ENCODE measurements at places on chromosomes 16 and 17.

DNA sequence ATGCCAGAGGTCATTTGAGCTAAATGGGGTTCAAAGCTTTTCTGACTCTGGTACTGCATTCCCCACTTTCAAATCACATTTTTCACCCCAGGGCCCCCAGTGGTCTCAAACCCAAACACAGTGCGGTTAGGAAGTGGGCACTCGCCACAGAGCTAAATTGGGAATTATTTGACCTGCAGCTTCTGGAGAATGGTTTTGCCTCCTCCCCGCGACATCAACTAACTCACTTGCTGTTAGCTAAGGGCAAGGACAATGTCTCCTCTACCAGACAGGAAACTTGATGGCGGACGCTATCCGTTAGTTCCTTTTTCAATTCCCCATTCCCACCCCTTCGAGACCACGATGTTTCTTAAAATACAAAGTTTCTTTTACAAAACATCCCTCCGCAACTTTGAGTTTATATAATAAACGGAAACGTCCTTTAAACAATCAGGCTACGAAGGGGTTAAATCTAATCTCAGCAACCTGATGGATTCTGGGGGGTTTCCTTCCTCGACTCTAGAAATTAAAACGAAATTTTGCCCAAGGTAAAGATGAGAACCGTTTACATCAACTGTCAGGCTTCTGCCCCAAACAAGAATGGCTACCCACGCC is 500 bp upstream of the KAT7 start:
- no peak for DNase-seq

DNA sequence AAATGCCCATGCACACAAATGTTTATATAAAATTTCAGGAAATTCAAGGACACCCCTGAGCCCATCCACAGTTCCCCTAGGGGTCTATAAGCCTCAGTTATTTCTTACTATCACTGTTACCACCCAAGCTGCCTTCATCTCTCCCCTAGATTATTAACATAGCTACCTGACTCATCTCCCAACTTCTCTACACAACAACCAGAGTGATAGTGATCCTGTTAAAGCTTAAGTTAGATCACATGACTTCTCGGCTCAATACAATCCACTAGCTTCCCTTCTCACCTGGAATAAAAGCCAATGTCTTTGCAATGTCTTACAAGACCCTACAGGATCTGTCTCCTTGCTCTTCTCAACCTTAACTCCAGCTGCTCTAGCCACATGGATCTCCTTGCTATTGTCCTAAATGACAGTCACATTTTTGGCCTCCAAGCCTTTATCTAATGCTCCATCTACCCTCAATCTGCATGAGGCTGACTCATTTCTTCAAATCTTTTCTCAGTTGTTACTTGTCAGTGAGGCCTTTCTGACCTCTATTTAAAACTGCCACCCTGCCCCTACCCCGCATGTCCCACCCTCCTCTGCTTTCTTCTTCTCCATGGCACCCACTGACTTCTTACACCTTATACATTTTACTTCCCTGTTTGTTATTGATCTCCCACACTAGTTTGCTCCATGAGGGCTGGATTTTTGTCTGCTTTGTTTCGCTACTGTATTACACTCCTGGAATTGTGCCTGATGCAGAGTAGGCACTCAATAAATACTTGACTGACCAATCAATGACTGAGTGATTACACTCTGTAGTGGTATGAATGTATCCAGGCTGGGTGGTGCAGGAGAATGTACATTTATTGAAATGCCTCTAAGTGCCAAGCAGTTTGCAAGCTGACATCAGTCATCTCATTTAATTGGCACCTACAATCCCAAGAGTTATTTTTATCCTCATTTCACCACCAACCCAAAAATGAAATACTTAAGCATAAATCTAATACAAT is 5.2 kb upstream of the LIG3 start:
- no peak for DNase-seq

DNA sequence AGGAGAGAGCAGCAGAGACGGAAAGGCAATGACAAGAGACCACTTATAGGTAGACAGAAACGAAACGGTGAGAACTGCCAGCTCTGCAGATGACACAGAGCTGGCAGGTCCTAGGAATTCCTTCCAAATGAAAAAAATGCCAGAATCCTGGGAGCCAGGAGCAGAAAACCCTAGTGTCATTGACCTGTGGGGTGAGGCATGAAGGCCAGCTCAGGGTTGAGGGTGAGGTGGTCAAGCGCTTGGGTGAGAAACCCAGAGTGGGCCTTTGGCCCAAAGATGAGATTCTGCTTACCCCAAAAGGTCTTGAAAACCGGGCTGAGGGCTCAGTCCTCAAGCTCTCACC is 9.2 kb downstream of the HIC1 start:
- DNase-seq, result no peak

DNA sequence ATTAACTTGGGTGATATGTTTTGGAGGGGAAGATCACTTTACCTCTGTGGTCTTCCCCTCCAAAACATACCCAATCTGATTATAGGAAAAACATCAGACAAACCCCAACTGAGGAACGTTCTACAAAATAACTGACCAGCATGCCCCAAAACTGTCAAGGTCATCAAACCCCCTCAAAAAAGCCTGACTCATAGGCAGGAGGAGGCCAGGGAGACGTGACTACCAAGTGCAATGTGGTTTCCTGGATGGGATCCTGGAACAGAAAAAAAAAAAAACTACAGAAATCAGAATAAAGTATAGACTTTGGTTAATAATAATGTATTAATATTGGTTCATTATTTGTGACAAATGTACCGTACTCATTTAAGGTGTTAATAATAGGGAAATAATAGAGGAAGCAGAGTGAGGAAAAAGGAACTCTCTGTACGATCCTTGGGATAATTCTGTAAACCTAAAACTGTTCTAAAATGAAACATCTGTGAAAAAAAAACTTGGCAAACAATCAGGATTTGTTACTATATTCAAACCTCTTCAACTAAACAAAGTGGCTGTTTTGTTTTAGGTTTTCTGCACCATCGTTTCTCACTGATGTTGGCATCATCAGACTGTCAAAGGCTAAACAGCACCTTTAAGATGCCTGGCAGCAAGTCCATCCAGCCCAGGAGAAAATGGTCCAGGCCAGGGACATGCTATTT is 266.7 kb upstream of the SDK2 start:
- DNase-seq, result no peak

- DNase-seq, result peak; percentile 73
Observed at GRCh38 chr16:2833776-2834175, 3.7 kb downstream of the ZG16B start.

GRCh38 chr17:75313941-75314551 is 24.8 kb upstream of the SLC25A19 start:
- DNase-seq, result peak; percentile 95

- no peak for DNase-seq
Observed at GRCh38 chr17:65039336-65039988, 17.1 kb downstream of the GNA13 start.

DNA sequence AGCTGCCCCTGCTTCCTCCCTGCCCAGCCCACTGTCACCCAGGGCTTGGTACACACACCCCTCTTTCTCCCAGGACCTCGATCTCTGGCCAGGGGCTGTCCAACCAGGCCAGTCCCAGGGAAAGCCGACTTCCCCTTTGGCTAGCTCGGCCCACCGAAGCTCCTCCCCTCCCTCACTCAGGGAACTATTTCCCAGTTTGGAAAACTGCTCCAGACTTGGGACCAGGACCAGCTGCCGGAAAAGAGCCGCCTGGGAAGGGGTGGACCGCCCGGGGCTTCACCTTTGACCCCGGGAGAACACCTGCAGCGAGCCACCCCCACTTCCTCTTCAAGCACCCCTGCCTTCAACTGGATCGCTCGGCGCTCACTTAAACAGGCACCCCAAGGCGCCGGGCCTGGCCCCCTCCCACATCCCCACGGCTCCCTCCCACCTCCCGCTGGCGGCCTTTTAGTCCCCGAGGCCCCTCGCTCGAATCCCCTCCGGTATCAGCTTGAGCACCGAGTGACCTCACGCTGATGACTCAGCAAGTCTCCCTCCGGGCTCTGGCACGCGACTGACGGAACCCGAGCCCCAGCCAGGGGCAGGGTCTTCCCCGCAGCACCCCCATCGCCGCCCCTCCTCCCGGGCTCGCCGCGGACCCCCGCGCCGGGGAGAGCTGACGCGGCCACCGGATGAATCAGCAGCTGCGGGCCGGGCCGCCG is 934 bp downstream of the MAFG start:
- peak; percentile 71 for DNase-seq

DNA sequence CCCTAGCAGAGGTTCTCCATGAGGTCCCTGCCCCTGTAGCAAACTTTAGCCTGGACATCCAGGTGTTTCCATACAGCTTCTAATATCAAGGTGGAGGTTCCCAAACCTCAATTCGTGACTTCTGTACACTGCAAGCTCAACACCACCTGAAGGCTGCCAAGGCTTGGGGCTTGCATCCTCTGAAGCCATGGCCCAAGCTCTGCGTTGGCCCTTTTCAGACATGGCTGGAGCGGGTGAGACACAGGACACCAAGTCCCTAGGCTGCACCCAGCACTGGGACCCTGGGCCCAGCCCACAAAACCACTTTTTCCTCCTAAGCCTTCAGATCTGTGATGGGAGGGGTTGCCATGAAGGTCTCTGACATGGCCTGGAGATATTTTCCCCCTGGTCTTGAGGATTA is 1292.0 kb downstream of the CDH8 start:
- DNase-seq, result no peak

GRCh38 chr17:37732316-37732715 is 12.5 kb downstream of the HNF1B start:
- no peak for DNase-seq

GRCh38 chr16:30805370-30806169 is 18.6 kb upstream of the ZNF629 start:
- DNase-seq, result peak; percentile 70

DNA sequence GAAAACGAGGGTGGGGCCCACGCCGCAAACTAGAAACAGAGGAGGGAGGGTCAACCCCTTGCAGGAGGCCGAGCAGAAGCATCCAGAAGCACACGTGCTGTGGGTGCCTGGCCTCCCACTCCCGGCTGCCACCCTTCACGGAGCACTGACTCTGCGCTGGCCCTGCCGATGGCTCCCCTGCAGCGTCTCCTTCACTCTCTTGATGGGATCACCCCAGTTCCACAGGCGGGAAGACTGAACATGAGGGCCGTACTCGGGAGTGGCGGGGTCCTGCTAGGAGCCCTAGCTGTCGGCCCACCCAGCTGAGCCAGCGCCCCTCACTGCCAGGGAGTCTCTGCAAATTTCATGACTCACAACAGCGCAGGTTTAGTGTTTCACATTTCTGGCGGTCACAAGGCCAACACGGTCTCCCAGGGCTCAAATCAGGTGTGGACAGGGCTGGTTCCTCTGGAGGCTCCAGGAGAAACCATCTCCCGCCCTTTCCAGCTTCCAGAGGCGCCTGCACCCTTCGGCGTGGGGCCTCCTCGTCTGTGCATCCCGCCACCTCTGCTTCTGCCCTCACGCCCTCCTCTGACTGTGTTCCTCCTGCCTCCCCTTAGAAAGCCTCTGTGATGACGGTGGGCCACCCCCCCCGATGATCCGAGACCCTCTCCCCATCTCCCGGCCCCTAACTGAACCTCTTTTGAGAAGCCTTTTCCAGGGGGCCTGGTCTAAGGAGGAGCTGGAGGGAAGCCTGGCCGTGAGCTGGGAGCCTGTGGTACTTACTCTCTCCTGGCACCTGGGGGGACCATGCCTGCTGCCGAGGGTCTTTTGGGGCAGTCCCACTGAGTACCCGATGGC is 2.0 kb downstream of the PTX4 start:
- no peak for DNase-seq

- no peak for DNase-seq
Observed at GRCh38 chr17:68853439-68853838, 101.8 kb downstream of the ABCA8 start.

GRCh38 chr17:2102931-2103809 is 48.3 kb downstream of the HIC1 start:
- no peak for DNase-seq

GRCh38 chr17:19379361-19380065 is 1.2 kb downstream of the MAPK7 start:
- DNase-seq, result no peak

GRCh38 chr17:64016231-64016784 is 4.1 kb downstream of the ICAM2 start:
- DNase-seq, result no peak
